Psoas muscle (tissue), 8 donors: ENCODE measurements at places on chromosomes 3 and 15. TPM values are rescaled to one million over a fixed set of nuclear protein-coding genes. Genes with fewer than 3 reads are reported as not detected.
A peak's percentile ranks its signal among the peaks of the same experiment; 100 is the strongest.

- no peak for DNase-seq
Measured at GRCh38 chr3:30226601-30227151, 379.7 kb upstream of the TGFBR2 start.

- DNase-seq: no peak
Measured at GRCh38 chr15:35679186-35679585, 133.2 kb upstream of the DPH6 start.

GRCh38 chr15:31258260-31258659, 68.4 kb upstream of the KLF13 start:
- no peak for DNase-seq

DNA sequence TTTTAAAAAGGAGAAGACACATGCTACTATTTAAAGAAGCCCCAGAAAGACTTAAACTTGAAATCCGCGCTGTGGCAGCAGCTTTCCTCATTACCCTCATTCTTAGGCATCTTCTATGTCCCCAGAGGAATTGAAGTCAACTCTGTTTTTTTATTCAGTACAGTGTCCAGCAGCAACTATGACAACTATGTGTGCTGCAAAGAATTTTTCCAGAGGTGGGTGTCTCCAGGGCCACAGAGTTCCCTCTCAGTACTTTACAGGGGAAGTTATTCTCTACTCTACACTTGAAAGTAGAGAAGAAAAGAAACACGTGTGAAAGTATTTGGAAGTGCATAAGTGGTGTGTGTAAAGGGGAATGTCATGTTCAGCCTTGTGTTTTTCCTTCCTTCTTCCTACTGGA, 32.0 kb downstream of the GATM start:
- DNase-seq: no peak

GRCh38 chr15:67779549-67780111, 45.7 kb upstream of the SKOR1 start:
- DNase-seq: no peak

DNA sequence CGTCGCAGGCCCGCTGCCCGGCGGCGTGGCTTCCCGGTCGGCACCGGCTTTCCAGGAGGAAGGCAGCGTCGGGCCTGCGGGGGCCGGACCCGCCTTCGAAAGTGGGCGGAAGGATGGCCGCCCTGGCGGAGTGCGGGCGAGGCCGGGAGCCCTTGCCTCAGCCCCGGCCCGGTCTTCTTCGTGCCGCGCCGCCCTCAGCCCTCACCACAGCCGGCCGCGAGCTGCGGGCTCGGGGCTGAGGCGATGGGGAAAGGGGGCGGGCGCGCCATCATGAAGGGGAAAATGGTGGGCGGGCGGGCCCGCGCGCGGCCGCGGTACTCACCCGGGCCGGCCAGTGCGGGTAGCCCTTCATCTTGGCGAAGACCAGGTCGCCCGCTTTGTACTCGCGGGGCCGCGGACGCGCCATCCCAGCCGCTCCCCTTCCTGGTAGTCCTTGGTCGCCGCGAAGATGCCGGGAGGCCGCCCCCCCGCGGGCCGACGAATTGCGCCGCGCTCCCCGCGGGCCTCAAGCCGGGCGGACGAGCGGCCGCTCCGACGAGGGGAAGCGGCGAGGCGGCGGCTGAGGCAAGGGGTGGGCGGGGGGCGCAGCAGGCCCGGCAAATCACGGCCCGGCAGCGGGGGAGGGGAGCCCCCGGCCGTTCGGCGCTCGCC, 489 bp downstream of the HDGFL3 start:
- peak; percentile 66 for DNase-seq

GRCh38 chr3:32391643-32392535, at the start of gene CMTM7:
CMTM7 (plus strand) TSS chr3:32391853; CDS start chr3:32391907, 54 bp downstream.
- DNase-seq: peak; percentile 71

GRCh38 chr3:37709946-37710640, 151.6 kb upstream of the CTDSPL start:
- DNase-seq: no peak

LINGO1 gene
- 0.53 TPM for total RNA-seq
